ENCODE measurements at places on chromosomes 6 and 20.
A peak's percentile ranks its signal among the peaks of the same experiment; 100 is the strongest.

DNA sequence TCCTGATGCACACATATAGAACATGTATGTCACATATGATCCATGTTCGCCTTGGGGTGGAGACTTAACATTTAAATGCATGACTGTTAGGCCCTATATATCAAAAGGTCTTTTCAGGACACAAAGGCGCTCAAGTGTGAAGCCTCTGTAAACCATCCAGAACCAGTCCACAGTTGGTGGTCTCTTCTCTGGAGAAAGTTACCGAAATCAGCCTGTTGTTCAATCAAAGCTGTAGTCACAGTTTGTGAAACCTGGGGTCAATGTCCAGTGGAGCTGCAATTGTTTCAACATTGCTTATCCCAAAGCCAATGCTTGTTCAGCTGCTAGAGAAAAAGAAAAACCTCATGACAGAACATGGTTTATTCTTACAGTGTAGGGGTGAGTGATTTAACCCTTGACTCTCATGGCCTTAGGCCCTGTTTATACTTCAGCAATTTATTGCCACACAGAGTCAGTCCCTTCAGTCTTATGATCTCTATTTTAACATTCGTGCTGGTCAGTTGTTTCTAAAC lies 193.6 kb upstream of the CST7 start:
- DNase-seq, result no peak

DNA sequence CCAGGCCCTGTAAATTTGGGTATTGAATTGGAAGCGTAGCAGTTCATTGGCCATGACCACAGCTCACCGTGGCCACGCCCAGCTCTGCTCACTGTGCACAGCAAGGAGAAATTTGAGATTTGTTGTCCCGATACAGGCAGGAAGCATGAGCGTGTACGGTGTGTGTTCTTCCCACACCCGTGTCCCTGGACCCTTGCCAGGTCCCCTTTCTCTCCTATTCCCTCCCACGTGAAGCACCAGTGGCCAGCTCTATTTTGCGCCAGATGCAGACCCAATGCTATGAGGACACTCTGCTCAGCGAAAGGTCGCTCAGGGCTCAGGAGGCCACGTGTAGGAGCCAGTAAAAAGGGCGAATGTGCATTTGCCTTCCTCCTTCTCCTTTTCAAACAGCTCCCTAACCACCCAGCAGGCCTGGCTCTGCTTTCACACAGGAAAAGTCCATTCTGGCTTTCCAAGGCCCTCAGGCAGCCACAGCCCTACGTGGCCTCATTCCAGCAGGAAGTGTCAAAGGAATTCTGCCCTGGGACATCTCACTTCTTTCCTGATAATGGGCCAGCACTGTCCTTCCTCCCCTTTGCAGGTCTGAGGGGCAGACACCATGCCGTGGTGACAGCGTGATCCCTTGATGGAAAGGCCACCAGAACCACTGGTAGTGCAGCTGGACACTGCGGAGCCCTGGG lies 499.2 kb upstream of the CDH4 start:
- no peak for DNase-seq

DNA sequence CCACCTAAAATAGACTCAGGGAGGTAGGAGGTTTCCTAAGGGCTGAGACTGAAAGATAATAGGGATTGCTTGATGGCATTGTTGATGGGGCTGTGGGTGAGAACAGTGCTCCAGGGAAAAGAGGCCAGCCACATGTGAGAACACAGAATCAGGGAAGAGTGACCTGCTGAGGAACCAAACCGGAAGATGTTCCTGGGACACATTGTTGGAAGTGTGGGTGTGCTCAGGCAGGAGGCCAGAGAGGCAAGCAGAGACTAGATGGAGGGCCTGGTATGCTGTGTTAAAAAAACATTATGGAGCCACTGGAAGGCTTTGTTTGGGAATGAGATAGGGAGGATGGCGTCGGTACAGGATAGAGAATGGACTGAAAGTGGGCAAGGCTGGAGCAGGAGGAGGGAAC lies 23.3 kb downstream of the RNF144B start:
- no peak for DNase-seq

DNA sequence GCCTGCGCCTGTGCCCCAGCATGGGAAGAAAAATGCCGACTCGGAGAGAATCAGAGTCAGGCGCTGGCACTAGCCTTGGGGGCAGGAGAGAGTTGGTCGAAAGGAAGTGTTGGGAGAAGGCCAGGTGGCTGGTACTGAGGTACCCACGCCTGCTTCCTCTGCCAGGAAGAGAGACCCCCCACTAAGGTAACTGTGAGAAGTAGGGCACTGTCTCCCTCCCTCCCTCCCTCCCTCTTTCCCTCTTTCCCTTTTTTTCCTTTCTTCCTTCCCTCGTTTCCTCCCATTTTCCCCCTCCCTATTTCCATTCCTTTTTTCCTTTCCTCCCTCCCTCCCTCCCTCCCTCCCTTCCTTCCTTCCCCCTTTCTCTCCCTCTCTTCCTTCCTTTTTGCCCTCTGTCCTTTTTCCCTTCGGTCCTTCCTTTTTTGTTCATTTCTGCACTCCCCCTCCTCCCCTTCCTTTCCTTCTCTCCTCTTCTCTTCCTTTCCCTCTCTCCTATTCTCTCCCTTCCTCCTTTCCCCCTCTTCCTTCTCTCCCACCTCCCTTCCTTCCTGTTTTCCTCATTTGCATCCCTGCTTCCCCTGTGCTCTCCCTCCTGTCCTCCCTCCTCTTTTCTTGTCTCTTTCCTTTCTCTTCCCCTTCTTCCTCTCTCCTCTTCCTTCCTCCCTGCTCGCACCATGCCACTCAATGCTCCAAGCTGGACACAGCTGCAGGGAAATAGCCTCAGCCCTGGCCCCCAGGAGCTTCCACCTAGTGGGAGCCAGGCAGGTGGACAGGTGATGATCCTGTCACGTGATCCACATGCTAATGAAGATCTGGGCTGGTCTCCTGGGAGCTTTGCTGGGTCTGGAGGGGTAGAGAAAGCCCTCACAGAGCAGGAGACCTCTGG lies 148.0 kb downstream of the DHX35 start:
- DNase-seq, result no peak

DNA sequence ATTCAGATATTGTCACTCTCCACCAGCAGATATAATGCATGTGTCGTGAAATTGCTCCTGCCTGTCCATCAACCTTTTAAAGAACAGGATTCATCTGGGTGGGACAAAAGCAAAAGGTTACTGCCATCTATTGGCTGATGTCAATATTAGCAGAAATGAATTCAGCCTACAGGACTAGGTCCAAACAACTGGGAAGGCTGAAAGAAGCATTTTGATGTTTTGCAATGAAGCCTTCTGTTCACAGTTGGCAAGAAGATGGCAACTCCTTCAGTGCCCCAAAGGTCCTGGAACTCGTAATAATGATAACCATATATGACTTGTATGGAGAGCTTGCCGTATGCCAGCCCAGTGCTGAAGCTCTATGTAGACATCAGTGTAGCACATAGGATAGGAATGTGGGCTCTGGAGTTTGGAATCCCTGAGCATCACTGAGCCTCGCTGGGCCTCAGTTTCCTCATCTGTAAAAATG lies 7.5 kb downstream of the BCAS1 start:
- no peak for DNase-seq

DNA sequence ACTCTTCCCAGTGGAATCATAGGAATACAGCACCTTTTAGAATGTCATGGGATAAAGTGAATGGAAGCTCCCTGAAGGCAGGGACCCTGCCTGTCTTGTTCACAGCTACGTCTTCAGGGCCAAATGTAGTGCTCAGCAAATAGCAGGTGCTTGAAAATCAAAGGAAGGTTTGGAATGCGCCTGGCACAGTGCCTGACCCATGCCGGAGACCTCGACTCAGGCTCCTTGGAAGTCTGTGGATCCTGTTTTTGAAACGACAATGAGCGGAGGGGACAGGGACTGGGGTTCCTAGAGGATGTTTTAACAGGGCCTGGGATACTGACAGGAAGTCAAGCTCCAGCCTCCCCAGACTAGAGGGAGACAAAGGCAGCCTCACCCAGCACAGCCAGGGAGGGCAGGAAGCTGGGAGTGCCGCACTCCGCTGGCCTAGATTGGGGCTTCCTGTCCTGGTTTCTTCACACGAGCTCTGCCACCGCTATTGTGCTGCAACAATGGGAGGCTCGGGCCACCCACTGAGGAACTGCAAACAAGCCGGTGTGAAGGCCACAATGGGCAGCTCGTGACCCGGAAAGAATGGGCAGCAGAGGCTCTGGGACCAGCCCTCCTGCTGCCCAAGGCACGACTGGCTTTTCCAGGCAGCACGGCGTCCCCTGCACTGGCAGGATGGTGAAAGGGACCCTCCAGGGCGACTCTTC lies 76.7 kb downstream of the PREX1 start:
- DNase-seq, result peak; percentile 45

DNA sequence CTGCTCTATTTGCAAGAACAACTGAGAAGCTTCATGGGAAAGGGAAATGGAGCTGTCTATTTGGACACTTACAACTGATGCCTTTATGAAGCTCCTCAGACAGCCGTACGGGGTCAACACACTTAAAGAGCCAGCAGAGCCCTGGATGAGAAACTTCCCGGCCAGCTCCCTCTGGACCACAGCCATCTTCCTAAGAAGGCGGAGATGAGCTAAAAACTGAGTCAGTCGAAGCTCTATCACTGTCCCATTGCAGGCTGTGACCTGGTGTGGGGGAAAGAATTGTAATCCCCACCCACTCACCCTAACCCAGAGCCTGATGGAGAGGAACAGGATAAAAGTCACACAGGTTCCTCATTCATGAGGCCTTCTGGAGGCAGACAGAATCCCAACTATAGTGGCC lies 360.4 kb upstream of the JARID2 start:
- no peak for DNase-seq

GRCh38 chr6:18260448-18261106 lies 3.8 kb downstream of the DEK start:
- DNase-seq, result no peak

GRCh38 chr6:155121699-155122098 lies 126.6 kb downstream of the TIAM2 start:
- DNase-seq, result no peak

DNA sequence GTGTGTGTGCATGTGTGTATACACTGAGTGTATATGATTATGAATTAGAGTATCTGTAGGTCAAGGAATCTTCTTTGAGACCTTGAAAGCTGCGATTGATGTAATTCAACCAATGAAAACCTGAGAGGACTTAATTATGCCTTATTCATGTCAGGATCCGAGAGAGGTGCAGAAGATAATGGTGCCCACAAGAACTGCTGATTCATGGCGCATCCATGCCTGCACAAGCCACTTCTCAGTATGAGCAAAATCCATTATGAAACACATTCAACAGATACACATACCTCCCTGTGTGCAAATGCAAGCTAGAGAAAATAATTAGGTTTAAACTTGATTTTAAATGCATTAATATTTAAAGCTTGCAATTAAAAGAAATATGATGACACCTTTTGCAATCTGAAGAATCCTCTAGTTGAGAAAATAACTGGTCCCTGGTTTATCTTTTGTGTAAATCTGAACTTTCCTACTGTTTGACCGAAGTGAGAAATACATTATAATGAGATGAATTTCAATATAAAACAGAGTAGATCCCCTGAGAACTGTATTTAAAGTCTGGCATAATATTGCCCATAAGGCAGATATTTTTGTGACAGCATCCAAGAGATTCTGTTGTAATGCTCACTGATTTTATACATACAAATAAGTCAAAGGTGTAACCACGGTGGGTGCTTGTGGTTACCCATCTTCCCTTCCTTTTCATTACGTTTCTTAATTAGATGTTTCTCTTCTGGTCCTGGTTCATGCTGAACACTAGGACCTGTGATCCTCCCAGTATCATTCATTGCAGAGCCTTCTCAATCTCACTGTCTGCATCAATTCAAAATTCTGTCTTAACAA lies 45.6 kb downstream of the LY86 start:
- no peak for DNase-seq

DNA sequence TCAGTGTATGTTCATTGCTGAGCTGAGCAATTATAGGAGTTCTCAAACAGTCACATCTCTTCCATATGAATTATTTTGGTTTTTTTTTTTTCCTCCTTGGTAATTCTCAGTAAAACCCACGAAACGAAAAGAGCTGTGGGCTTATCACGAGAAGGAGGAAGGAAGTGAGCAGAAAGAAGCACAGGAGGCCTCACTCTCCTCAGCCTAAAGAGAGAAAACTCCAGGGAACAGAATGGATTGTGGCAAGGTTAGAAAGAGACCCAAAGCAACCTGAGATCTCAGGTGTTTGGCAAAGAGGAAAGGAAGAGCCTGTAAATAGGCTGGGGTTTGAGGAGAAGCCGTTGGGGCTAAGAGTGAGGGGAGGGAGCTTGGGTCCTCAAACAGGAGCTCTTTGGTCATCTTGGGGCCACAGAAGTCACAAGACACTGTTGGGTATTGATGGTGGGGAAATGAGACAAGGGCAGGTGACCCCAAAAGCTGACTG lies 67.8 kb upstream of the CITED2 start:
- no peak for DNase-seq

DNA sequence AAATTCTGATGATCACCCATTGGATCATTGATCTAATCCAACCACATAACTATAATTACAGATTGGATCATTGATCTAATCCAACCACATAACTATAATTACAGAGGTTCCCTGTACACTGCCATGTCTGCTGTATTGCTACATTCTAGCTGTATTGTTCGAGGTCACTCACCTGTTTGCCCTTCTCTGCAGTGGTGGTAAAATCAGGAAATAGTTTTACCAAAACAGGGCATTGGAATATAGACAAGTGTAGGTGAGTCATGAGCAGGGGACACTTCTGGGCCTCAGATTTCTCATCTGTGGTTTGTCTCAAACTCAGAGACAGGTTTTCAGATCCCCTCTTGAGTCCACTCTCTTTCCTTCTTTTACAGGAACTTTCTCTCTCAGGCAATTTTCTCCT lies 9.0 kb upstream of the AFDN start:
- no peak for DNase-seq

DNA sequence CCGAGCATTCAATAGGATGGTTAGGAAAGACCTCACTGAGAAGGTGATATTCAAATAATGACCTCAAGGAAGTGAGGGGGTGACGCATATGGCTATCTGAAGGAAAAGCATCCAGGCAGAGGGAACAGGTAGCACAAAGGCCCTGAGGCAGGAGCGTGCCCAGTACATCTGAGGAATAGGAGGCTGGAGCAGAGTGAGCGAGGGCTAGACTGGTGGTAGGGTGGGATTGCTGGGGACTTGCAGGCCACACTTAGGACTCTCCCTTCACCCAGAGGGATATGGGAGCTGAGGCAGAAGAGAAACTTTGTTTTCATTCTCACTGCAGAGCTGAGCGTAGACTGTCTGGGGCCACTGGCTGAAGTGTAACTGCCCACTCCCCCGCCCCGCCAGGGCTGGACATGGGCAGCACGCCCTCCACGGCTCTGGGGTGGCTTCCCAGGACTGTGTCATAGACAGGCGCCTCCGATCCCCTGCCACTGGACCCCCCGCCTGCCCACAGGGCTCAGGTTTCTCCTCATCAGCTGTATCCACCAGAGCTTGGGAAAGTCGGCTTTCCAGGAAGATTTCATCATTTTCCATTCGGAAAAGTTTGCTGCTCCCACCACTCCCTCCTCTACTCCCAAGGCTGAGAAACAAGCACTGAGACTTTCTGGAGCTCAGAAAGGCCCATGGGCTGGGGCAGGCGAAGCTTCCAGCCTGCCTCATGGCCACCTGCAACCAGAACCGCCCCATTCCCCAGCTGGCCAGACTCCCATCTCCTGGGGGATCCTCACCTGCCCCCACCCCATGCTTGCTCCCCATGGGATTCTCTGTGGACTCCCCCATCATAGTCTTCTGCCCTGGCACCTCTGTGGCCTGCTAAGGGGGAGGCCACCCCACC lies 142.6 kb downstream of the MRPL14 start:
- no peak for DNase-seq

Measured in activated T-helper 1 cell treated with Interleukin-2 at 50 U/mL for 16 hours (primary cell).